ENCODE measurements at places on chromosomes 6 and 20.

GRCh38 chr6:127811900-127812570 is 88.8 kb downstream of the THEMIS start:
- no peak for DNase-seq

DNA sequence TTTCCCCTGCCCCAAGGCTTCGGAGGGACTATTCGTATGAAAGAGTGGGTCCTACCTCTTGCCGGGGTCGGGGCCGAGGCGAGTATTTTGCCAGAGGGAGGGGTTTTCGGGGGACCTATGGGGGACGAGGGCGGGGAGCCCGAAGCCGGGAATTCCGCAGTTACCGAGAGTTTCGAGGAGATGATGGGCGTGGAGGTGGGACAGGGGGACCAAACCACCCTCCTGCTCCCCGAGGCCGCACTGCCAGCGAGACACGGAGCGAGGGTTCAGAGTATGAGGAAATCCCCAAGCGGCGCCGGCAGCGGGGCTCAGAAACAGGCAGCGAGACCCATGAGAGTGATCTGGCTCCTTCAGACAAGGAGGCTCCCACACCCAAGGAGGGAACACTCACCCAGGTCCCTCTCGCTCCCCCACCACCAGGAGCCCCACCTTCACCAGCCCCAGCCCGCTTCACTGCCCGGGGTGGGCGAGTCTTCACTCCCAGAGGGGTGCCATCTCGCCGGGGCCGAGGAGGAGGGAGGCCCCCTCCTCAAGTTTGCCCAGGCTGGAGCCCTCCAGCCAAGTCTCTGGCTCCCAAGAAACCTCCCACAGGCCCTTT is 11.3 kb downstream of the PRRC2A start:
- DNase-seq = no peak

DNA sequence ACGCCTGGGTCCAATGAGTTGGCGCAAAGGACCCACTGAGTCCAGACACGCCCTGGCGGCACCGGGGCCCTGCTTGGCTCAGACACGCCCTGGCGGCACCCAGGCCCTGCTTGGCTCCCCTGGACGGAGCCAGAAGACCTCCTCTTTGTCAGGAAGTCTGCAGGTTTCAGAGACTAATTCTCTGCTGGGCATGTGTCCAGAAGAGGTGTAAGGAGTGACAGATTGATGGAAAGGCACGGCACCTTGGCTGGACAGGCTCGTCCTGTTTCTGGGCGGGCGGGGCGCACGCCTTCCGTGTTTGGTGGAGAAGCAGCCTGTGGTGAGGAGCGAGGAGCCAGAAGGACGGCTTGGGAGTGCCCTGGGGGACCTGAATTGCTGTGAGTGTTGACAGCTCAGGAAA is 23.1 kb upstream of the DACT2 start:
- DNase-seq = no peak

DNA sequence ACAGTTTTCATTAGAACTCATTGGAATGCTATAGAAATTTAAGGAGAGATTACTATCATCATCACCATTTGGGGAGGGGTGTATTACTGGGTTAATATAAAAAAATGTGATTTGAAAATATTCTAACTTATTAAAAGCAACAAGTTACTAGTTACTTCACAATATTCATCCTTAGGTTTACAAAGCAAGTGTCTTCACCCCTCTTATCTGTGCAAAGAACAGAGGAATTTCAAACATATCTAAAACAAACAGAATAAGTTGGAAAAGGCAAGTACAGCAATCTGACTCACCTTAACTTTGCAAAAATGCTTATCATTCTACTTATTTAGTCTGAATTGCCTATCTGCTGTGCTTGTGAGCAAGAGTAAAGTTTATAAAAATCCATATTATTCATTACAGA is 32.9 kb downstream of the DCBLD1 start:
- DNase-seq = no peak

DNA sequence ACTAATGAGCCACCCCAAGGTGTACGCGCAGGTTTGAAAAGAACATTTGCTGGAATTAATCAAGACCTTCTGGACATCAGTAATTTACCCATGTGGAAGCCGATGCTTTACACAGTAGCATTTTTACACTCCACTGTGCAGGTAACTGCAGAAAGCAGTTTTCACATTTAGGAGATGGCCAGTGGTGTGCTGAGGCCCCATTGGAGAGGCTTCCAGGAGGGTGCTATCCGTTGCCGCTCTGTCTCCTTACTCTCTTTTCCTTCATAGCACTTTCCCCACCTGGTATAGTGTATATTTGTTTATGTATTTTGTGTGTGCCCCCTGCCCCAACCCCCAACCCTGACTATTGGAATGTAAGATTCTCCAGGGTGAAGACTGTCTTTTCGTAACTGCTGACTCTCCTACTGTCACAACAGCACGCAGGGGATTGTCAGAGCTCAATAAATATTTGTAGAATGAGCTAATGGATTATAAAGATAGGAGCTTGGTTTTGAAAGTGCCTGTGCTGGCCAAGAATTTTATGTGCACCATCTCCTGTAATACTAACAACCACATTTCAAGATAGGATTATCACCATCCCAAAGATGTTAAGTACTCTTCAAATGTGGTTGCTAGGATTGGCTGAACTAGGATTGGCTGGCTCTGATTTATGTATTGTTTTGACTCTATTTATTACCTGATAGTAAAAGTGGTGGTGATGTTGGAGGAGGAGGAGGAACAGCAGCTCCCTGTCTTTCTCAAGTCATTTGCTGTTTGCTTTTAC is 74.0 kb upstream of the GLP1R start:
- DNase-seq = no peak

- no peak for DNase-seq
Observed at GRCh38 chr6:154960299-154960843, 34.7 kb upstream of the TIAM2 start.

- DNase-seq = no peak
Observed at GRCh38 chr6:125451750-125452149, 150.0 kb upstream of the HDDC2 start.

DNA sequence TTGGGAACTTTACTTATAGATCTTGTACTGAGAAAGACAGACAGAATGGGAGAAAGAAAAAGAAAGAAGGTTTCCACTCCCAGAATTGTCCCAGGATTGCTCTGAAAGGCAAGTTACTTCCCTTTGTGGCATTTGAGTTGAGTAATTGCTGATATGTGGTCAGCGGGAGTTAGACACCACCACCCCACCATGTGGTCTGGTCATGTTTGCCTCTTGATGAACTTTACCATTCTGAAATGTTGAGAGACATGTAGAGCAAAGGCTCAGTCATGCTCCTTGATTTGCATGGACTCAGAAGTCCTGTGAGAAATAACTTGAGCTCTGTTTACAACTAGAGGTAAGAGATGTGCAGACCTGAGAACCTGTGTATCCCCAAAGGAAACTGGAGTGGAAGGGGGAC is 17.1 kb downstream of the TCF21 start:
- DNase-seq = no peak
